ENCODE measurements at places on chromosomes 12 and 14. TPM values are rescaled to one million over a fixed set of nuclear protein-coding genes. Genes with fewer than 3 reads are reported as not detected.

The SCNN1A gene
- 1.0 TPM for polyA plus RNA-seq

The C12orf42 gene
- not detected for polyA plus RNA-seq

The CCDC197 gene
- not detected for polyA plus RNA-seq

The TEX22 gene
- polyA plus RNA-seq = 0.13 TPM

The SLC10A1 gene
- polyA plus RNA-seq = not detected
